ENCODE measurements at places on chromosomes 2 and 18. TPM values are rescaled to one million over a fixed set of nuclear protein-coding genes. Genes with fewer than 3 reads are reported as not detected.

DNA sequence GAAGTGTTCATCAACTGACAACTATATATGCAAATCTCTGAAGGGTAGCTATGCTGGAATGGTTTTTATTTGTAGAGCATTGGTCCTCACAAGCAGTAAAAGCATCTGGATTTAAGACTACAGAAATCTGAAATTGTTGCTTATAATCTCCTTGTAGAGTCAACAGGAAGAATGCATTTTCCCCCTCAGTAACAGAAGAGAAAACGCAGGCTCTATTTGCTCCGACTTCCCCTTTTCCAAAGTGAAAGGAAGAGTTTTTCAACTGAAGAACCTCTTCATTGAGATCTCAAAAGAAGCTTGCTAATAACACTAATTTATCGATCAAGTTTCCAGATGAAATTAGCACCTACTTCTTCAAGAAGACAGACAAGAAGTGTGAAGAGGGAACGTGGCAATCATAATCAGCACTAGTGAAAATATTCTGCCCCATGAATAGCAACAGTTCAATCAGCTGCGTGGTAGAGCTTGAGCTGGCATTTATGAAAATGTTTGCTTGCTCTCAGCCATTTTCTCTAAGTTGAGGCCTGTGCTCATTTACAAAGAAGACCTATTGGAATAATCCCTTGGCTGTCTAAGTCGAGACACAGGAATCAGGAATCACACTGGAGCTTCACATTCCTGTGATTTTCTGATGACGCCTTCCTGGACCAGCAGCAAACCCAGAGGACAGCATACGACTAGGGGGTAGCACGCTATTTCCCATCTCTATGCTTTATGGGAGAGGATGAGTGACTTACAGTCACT lies 43.7 kb downstream of the TGIF1 start:
- DNase-seq, result no peak

GRCh38 chr2:160868891-160869290 lies 291.3 kb upstream of the TANK start:
- no peak for DNase-seq

Gene DARS1
- total RNA-seq, result 87.5 TPM

Gene KRTCAP3
- total RNA-seq, result 23.8 TPM

DNA sequence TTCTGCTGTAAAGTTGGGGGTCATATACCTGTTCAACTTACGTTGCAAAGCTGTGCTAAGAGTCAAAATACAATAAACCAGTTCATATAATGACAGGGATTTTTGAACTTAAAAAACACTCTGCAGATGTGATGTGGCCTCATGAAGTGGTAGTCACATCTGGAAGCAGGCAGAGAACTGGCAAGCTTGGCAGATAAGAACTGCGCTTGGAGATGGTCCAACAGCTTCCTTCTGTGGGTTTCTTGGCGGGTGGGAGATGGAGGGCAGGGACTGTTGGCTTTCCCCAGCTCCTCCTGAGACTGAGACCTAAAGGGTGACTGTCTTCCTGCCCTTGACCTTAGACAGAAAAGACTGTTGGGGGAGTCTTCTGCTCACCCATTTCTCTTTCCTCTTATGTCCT lies 140.4 kb downstream of the CTIF start:
- no peak for DNase-seq
